NCI-H2029 (cell line): ENCODE measurements at places on chromosomes 6 and 20.

GRCh38 chr6:137498481-137499190, 4.4 kb upstream of the OLIG3 start:
- no peak for DNase-seq

- peak; percentile 72 for DNase-seq
Measured at GRCh38 chr20:41339957-41340326, 679 bp upstream of the LPIN3 start.

- no peak for DNase-seq
Measured at GRCh38 chr20:49595811-49596561, 28.0 kb upstream of the PTGIS start.

- DNase-seq = no peak
Measured at GRCh38 chr6:137291441-137291840, 72.3 kb upstream of the IFNGR1 start.

DNA sequence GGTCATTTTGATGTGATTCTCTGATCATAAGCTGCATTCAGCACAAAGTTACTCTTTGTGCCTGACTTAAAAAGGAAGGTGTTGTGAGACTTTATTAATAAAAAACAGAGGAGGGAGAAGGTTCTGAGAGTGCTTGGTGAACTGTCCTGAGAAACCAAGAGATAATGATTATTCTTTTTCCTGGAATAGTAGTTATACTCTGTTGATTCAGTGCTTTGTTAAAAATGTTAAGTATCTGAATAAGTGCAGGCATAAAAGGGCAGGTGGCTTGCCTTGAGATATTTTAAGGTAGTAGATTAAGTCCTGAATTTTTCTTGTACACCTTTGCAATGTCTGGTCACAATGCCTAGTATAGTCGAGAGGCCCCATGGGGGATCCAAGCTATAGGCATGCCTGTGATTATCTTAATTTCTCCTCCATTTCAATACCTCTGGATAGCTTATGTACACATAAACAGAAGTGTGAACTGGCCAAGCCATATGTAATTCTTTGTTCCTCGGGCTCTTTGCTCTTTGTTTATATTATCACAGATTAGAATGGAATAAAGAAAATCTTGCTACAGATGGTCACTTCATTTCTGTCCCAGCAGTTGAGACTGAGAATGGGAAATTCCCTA, 50.0 kb downstream of the SOBP start:
- DNase-seq = no peak

GRCh38 chr6:116060572-116061283, at the start of gene FRK:
Gene FRK (minus strand): TSS chr6:116060891. CDS start chr6:116060311, 580 bp downstream.
- no peak for DNase-seq

GRCh38 chr6:133568970-133569889, 319.7 kb upstream of the TCF21 start:
- no peak for DNase-seq

GRCh38 chr20:5970381-5970780, 19.9 kb downstream of the MCM8 start:
- no peak for DNase-seq

DNA sequence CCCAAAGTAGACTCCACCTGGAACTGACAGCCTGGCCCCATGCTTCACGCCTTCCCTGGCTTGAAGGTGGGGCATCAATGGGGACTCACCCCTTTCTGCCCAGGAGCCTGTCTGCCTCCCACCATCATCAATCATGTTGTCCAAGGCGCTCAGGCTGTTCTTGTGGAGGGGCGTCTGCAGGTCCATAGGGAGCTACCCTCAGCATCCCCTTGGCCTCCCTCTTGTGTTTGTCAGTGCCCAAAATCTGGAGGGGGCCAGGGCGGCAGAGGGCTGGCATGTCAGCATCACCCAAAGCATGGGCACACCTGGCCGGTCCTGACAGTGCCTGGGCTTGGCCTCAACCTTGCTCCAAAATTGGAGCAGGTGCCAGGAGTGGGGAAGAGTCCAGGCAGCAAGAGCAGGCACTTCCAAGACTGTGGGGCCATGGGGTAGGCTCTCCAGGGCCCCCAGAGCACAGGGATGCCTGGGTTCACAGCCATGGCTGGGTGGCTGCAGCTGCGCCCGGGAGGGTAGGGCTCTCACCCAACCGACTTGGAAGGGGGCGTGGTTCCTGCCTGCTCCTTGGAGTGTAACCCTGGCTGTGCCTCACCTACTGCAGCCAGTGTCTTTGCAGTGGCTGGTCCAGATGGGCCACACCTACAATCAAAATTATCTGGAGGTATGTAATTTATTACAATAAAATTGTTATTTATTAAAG, 903.4 kb downstream of the EYS start:
- no peak for DNase-seq

DNA sequence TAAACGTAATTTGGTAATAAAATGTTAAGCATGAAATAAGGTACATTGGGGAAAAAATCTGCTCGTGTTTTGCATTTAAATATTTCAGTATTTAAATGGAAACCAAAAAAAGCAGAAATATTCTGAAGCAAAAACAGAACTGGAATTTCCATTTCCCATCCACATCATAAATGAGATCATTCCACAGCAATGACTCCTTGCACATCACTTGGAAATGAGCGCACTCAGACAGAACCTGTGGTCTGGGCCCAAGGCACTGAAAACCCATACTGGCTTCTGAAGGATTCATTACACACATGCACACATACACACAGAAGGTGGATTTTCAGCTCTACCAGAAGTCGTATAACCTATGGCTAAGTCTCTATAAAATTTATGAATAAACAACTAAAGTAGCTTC, 174.8 kb downstream of the IBTK start:
- DNase-seq = no peak

DNA sequence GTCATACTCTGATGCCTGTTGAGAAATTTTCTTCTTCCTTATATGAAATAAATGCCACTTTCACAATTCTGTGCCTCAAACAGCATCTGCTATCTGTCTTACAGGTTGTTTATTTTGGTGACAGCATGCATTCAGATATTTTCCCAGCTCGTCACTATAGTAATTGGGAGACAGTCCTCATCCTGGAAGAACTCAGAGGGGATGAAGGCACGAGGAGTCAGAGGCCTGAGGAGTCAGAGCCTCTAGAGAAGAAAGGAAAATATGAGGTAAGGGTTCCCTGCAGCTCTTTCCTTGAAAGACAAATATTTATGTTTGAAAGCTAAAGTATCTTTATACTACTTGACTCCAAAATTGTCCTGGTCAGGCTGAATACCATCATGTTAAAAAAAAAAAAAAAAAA, 15.8 kb downstream of the TSPYL4 start:
- no peak for DNase-seq

- no peak for DNase-seq
Measured at GRCh38 chr6:170253226-170253909, 37.5 kb downstream of the DLL1 start.

- no peak for DNase-seq
Measured at GRCh38 chr20:57559289-57559634, 1.6 kb upstream of the PCK1 start.

- DNase-seq = no peak
Measured at GRCh38 chr6:80263585-80263984, 157.1 kb downstream of the BCKDHB start.

DNA sequence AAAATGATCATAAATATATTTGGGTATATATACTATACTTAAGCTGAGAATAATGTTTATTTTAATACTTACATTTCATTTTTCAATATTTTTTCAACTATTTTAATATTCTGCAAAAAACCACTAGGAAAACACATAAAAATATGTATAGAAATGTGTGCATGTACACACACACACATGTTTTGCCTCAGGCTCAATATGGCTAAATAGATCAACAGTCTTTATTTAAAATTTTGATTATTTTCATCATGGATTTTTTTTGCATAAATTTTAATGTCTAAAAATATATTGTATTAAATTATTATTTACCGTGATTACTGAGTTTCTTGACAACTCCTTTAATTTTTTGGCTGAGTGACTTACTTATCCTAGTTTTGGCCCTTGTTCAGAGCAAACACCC, 846.5 kb downstream of the DHX35 start:
- DNase-seq = no peak

DNA sequence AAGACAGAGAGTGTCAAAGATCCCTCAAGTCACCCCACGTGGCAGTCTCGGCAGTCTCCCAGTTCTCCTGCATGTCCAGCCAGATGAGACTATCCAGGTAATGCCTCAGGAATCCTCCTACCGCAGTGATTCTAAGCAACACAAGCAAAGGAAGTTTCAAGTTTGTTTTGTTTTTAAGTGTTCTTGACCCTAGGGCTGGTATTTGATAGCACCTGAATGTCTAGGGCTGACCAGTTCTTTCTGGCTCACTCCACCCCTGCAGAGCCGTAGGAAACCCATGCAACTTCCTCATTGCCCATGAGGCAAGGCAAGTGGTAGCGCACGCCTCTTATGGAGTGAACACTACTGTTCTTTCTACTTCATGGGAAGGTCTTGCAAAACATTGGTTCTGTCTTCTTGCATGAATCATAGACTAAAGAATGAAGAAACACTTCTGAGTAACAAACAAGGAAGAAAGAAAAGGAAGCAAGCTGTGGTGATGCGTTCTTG, 24.8 kb upstream of the FOXQ1 start:
- peak; percentile 39 for DNase-seq

DNA sequence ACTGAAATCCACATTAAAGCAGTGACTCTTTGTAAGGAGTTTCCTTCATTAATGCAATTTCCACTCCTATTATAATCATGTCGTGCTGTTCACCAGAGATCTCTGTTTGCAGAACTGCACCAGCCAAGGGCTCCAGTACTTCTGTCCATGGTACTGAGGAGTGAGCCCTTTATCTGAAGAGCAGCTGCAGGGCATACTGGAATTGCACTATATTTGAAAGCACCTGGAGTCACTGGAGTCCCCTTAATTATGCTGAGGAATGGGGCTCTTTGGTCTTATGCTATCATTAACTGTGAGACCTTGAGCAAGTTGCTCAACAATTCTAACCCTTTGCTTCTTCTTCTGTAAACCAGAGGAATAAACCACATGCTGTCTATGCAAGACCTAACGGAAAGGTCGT, 61.7 kb upstream of the NUP153 start:
- no peak for DNase-seq

DNA sequence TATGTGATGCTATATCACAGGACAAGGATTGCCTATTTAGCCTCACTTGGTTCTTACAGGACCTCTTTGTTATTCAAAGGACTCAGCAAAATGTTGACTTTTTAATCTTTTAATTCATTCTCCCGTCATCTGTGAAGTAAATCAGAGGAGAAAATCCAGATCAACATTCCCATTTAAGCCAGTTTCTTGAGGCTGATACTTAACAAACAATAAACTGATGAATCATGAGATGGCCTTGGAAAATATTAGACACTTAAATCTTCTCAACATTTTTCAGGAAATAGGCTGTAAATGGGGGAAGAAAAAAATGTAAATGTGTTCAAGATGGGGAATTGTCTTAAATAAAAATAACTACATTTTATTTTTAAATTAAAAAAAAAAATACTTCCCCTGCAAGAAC, 55.9 kb upstream of the UBR2 start:
- DNase-seq = no peak
